ENCODE measurements at places on chromosomes 1 and 21. TPM values are rescaled to one million over a fixed set of nuclear protein-coding genes. Genes with fewer than 3 reads are reported as not detected.

- no peak for ATAC-seq
Observed at GRCh38 chr1:56194701-56195300, 384.6 kb downstream of the PLPP3 start.

DNA sequence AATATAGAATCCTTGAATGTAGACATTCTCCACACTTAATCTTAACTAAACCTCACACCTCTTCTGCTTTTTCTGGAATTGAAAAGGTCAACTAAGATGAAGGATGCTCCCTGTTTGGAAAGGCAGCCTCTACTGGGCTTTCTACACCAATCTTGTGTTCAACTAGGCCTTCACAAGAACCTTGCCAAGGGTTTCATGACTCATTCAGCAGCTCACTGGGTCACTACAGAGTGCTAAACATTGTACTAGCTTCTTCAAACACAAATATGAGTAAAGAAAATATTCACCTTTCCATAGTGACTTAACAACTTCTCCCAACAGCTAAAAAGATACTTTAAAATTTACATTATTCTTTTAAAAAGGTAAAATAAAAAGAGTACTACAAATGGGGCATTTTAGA, 135.3 kb upstream of the PRMT6 start:
- no peak for ATAC-seq

The ADGRL2 gene
- total RNA-seq: not detected

DNA sequence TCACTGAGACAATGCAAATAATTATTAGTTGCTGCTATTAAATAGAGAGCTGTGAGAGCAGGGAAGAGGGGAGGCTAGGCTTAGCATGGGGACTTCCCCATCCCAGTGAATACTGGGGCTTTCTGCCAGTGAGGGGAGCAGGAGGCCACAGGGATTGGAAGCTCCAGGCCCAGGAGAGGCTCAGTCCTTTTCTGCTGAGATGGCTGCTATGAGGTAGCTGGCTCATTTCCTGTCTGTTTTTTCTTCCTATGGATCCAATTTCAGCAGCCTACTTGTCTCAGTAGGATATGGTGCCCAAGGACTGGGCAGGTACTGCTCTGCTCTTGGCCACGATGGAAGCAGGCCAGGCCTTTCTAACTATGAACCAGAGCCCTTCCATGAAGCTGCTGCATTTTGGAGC, 10.0 kb downstream of the STMN1 start:
- no peak for ATAC-seq

- no peak for ATAC-seq
Observed at GRCh38 chr1:94878329-94878728, 48.6 kb downstream of the CNN3 start.

- ATAC-seq: no peak
Observed at GRCh38 chr1:22906968-22907367, 65.7 kb downstream of the LACTBL1 start.

DNA sequence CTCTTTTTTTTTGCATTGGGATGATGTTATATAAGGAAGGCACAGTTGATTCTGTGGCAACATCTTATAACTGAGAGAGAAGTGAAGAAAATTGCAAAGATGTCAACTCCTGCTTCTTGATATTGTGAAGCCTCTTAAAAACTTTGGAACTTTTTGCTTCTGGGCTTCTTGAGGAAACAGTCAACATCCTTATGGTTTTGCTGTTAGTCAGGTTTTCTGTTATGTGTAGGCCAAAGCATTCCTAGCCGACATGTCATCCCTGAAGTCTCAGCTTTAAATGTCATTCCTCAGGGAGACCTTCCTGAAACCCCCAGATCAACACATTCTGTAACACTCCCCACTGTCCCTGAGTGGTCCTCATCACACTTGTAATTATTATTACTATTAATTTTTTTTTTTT, 12.6 kb downstream of the FALEC start:
- ATAC-seq: no peak

GRCh38 chr1:77687519-77687906, 5.1 kb upstream of the ZZZ3 start:
- no peak for ATAC-seq

- ATAC-seq: no peak
Observed at GRCh38 chr1:153973525-153973924, 3.9 kb downstream of the JTB start.

The BARHL2 gene
- total RNA-seq: not detected

GRCh38 chr21:39136711-39137110, 46.5 kb downstream of the PSMG1 start:
- ATAC-seq: no peak

DNA sequence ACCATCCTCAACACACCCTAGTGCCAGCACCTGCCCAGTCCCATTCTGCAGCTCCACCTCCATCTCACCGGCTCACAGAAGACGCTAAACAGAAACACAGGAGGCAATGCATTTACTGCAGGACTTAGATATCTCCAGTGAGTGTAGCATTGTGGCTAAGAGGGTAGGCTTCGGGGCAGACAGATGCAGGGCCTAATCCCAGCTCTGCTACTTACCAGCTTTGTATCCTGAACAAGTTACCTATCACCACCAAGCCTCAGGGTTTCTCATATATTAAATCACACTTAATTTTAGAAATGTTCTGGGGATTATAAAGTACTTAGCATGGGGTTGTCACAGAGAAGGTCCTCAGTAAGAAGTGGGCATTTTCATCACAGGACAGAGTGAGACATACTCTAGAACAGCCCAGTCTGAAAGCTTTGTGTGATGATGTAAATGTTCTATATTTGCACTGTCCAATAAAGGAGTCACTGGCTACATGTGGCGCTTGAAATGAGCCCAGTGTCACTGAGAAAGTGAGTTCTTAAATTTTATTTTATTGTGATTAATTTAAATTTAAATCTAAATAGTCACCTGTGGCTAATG, 149.3 kb upstream of the C8B start:
- no peak for ATAC-seq

- no peak for ATAC-seq
Observed at GRCh38 chr1:80882553-80882952, 918.2 kb upstream of the ADGRL2 start.

The SPATA21 gene
- total RNA-seq: 0.08 TPM

DNA sequence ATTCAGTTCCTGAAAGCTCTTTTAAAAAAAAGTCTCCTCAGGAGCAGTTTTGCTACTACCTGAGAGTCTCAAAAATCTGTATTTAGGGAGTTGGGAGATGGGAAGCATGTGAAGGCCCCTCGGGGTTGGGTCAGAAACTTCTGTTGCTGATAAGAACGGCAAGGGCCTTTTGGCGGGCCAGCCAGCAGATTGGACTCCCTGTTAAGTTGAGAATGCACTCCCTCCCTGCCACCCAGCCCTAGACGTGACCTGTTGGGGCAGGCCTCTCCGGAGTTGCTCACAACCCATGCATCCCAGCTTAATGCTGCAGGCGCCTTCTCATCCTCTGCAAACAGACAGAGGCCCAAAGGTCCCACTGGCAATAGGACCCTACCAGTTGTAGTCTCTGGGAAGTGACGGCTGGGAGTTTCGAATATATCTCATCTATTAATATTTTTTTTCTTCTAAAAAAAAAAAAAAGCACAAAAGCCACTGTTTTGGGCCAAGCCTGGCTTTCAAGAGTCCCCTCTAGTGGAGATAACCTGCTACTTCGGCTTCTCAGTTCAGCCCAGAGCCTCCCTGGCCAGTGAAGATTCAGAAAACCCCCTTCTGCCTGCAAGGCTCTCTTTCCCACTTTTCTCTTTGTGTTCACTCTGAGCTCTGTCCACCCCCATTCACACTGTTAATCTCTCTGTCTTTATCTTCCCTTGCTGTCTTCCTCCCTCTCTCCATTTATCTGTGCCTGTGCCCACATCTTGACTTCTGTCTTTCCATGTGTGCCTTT, 5.3 kb downstream of the PLXNA2 start:
- no peak for ATAC-seq

All from activated T-helper 17 cell treated with anti-CD3 and anti-CD28 coated beads, Interleukin-2, amount 50 U/mL, for 72 hours (primary cell).